ENCODE measurements at places on chromosomes 5 and 9.

DNA sequence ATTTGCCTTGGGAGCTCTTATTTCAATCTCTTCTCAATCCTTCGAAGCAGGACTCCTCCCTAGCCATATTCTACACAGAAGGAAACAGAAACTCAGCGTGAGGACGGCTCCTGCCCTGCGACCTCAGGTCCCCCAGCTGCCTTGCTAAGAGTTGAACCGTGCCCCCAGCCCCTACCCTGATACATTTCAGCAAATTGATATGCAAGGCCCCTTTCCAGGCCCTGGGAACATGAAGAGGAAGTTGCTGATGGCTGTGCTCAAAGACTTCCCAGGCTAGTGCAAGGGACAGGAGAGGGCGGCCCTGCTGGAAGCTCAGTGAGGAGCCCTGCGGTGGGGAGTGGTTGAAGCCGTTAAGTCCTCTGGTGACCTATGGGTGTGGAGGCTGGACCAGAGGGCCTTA is 41.5 kb downstream of the BOD1 start:
- DNase-seq = no peak

- DNase-seq = no peak
Observed at GRCh38 chr5:19739671-19740070, 248.3 kb downstream of the CDH18 start.

DNA sequence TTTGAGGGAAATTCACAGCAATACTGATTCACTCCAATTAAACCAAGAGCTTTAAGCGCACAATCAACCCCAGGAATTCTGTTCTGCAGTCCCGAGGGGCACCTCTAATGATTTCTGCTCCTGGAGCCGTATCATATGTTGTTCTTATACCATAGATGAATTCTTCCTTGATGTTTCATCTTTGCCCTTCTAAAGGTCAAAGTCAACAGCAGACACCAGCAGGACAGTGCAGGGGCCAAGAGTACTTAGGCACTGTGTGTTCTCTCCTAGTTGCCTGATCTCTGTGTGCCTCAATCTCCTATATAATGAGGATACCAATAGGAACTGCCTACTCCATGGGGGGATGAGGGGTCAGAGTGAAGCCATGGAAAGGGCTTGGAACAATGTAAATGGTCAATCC is 16.5 kb downstream of the EPB41L4B start:
- DNase-seq = no peak

DNA sequence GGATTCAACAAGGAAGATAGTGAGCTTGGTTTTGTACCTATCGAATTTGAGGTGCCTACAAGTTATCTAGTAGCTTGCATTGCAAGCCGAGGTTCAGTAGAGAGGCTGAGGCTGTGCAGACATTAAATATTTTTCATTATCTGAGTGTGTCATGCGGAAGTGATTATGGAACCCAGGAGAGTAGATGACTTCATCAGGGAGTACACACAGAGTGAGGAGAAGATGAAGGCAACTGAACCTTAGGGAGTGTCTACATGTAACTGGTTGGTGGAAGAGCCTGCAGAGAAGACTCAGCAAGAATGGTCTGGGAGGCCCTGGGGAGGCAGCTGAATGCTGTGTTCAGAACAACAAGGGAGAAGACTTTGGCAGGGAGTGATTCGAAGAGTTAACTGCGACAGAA is 393.9 kb downstream of the ARHGEF28 start:
- DNase-seq = no peak

GRCh38 chr9:4926239-4926638 is 58.8 kb upstream of the JAK2 start:
- no peak for DNase-seq

DNA sequence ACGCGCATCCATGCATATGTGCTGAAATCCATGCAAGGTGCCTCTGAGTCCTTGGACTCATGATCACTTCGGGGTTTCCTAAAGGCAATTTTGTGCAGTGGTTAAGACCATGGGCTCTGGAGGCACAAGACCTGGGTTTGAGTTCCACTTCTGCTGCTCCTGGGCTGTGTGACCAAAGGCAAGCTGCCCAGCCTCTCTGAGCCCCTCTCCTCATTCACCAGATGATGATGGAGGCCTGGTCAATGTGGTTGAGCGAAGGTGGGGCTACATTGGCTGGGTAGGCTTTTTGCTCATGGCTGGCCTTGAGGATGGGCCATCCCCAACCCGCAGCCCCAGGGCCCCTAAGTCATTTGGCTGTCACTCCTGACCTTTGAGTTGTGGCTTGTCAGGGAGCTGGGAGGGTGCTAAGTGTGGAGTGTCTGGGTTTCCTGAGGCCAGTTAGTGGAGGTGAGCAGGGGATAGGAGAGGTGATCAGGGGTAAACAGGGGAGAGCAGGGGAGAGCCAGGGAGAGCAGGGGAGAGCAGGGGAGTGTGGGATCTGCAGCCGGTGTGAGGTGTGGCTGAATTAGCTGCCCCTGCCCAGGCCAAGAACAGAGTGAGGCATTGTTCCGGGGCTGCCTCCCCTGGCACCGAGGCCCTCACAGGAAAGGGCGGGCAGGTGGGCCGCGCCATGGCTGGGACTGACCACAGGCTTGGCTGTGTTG is 64.6 kb upstream of the SYNPO start:
- no peak for DNase-seq

DNA sequence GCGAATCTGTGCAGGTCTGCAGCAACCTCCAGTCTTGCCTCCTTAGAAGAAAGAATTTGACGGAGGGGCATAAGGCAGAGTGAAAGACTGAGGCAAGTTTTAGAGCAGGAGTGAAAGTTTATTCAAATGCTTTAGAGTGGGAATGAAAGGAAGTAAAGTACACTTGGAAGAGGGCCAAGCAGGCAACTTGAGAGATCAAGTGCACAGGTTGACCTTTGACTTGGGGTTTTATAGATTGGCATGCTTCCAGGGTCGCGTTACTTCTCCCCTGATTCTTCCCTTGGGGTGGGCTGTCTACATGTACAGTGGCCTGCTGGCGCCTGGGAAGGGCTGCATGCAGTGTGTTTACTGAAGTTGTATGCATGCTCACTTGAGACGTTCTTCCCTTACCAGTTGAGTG is 127.2 kb upstream of the FER start:
- DNase-seq = no peak

- no peak for DNase-seq
Observed at GRCh38 chr9:93505541-93506132, 52.3 kb upstream of the FAM120AOS start.

DNA sequence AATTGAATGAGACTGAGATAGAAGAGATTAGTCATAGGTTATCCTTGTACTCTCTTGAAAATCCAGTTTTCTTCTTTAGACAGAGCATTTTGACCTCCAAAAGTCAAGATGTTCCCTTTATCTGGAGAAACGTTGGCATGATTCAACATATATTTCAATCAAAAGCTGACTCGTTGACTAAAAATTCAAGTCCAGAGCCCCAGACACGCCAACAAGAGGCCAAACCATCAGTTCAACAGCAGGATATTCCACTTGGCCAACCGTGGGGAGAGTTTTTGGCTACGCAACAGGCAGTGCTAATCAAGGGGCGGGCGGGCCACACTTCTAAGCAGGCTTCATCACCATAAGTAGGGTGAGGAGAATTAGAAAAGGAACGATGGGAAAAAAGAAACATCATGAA is 119.1 kb downstream of the SLIT3 start:
- no peak for DNase-seq

GRCh38 chr5:16521521-16522483 is 56.2 kb upstream of the ZNF622 start:
- no peak for DNase-seq

- no peak for DNase-seq
Observed at GRCh38 chr5:157989296-157989695, 130.4 kb upstream of the CLINT1 start.

- DNase-seq = peak; percentile 44
Observed at GRCh38 chr5:32298059-32298415, 14.7 kb downstream of the MTMR12 start.

GRCh38 chr9:132935026-132935425 is 9.4 kb downstream of the TSC1 start:
- no peak for DNase-seq

DNA sequence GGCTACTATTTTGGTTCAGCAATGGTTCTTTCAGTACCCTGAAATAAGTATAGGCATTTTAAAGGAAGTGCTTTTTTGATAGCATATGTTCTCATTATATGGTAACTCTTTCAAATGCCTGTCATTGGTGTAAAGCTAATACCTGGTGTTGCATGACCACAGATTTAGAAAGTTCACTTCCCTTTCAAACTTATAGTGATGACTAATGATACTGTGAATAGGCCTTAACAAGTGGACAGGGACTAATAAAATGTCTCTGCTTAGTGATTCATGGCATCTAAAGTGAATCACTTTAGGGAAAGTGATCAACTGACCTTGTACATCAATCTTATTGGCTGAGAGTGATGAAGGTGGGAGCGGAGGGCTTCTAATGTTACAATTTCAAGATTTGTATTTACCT is 21.6 kb downstream of the MRPL22 start:
- no peak for DNase-seq

GRCh38 chr5:9782826-9783560 is 152.8 kb upstream of the TAS2R1 start:
- DNase-seq = no peak

- DNase-seq = no peak
Observed at GRCh38 chr5:14659821-14660607, 4.5 kb upstream of the OTULIN start.

GRCh38 chr9:130233587-130233945 is 32.0 kb upstream of the HMCN2 start:
- DNase-seq = no peak

DNA sequence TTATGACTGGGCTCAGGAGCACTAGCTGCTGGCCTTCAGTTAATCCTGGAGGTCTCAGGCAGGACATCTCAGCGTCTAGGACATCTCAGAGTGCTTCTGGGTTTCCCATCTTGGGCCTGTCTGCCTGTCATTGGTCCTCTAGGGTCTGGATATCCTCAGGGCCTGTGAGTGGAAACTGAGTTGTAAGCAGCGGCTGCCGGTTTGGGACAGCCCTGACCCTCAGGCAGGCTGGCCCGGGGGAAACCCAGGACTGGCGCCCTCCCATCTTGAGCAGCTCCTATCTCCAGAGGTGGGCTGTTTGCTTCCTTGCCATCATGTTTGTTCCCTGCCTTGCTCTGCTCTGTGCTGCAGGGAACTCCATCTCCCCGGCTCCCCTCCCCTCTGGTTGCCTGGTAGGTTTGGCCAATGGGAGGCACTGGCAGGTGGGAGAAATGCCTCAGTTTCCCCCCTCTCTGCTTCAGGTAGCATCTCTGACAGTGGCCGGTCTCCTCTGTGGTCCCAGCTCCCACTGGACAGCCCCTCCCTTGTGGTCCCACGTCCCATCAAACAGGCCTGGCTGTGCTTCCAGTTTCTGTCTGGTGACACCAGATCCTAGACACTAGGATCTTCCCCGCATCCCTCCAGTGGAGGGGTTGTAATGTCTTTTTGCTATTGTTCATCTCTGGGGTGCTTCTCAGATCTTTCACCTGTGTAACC is 57.4 kb downstream of the ARHGEF37 start:
- DNase-seq = no peak

DNA sequence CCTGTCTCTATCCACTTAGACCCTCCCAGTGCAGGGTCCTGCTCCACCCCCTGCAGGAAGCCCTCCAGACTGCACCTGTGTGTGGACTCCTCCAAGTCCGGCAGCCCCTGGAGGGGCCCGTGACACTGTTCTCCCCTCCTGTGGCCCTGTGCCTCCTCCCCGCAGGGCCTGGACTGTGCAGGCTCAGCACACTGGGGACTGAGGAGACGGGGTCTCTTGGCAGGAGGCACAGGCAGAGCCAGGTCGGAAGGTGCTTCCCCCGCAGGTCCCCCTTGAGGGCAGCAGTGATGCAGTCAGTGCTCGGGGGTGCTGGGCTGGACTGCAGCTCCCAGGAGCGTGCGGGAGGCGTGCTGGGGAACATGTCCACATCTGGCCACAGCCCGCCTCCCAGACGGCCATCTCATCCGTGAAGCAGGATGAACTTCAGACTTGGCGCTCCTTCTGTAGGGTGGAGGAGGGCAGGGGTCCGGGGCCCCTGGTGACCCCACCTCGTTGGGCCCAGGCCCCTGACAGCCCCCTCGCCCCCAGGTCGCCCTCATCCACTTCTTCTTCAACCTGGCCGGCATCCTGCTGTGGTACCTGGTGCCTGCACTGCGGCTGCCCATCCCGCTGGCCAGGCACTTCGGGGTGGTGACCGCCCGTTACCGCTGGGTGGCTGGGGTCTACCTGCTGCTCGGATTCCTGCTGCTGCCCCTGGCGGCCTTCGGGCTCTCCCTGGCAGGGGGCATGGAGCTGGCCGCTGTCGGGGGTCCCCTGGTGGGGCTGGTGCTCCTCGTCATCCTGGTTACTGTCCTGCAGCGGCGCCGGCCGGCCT is 4.9 kb downstream of the SLC34A3 start:
- no peak for DNase-seq

DNA sequence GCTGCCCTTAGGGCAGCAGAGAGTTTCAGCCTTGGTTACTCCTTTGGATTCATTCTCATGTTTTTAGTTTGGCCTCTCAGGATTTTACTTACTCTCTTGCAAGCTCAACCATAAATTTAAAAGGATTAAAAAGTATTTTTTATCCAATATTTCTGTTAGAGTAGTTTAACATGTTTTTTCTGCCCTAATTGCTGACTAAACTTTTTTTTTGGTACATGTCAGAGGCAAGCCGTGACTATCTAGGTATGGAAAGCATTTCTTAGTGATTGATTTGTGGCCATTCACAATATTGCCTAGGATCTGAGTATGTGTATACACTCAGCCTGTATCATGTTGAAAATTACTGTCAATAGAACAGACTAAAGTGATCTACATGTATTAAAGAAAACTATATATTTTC is 92.1 kb downstream of the MELK start:
- no peak for DNase-seq

DNA sequence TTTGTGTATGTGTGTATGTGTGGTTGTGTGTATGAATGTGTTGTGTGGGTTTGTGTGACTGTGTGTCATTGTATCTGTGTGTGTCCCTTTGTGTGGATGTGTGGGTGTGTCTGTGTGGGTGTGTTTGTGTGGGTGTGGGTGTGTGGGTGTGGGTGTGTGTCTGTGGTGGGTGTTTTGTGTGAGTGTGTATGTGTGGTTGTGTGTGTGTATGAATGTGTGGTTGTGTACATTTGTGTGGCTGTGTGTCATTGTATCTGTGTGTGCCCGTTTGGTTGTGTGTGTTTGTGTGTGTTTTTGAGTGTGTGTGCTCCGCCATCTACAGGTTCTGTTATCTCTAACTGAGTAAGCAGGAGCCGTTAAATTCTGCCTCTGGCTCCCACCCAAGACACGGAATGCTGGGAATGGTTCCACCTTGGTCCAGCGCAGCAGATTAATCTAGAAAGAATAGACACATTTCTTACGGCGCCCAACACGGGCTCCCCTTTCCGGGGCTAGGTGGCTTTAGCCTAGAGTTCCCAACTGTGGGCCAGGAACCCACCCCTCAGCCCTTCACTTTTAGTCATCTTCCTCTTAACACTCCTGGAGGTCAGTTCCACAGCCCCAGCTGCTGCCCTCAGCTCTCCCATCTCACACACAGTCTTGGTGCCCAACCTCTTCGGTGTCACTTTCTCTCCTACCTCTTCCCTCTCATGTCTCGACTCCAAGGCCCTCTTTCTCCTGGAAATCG is 197.1 kb downstream of the TTLL11 start:
- no peak for DNase-seq

- no peak for DNase-seq
Observed at GRCh38 chr5:167725264-167725663, 566.2 kb upstream of the WWC1 start.

Measured in activated CD4-positive, alpha-beta memory T cell treated with anti-CD3 and anti-CD28 coated beads for 36 hours (primary cell).